ENCODE measurements at places on chromosomes 1 and 21.

GRCh38 chr1:3442901-3443300, 11.6 kb upstream of the ARHGEF16 start:
- no peak for DNase-seq

DNA sequence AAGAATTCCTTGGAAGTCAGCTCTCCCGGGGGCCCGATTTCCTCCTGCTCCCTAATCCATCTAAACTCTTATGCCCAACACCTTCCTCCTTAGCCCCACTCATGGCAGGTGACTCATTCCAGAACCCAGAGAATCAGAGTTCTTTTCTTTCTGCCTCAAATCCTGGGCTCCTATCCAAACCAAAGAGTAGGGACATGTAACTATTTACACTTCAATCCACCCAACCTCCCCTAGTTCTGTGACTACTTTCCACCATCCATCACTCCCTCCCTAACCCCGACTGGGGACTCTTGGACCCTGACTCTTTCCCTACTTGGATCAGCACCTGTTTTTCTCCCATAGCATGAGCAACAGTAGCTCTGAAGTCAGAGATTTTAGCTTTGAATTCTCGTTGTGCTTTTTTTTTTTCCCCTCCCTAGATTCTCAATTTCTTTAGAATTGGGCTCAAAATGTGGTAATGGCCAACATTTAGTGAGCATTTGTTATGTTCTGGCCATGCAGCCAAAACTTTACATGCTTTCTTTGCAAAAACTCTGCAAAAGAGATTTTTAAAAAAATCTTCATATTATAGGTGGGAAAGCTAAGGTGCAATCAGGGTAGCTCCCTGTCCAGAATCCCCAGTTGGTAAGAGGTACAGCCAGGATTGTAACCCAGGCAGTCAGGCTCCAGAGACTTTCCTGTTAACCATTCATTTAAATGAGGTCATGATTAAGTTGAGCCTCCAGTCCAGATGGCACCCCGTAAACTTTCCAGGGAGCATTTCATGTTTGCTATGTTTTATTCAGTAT, 7.5 kb upstream of the CYP4A11 start:
- DNase-seq, result no peak

- DNase-seq, result peak; percentile 1
Observed at GRCh38 chr21:14454016-14455009, 71.4 kb upstream of the HSPA13 start.

GRCh38 chr21:35343046-35343819, 294.1 kb upstream of the RUNX1 start:
- no peak for DNase-seq

DNA sequence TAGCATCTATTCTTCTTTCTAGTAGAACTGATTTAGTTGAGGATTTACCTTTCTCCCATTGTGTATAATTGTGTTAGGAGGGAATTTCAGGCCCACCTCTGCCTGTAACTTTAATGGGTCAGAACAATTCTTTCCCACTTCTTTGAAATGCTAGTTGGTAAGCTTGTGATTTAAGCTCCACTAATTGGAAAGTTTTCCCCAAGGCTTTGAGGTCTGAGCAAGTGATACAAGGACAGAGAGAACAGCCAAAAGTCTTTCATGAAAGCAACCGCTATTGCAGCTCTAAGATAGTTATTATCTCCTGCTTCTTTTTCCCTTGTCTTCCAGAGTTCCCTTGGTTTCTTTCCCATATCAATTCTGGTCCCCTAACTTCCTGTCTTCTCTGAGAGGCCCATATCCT, 38.7 kb upstream of the PDC start:
- DNase-seq, result peak; percentile 48

- DNase-seq, result no peak
Observed at GRCh38 chr1:71371581-71371980, 290.7 kb upstream of the ZRANB2 start.

DNA sequence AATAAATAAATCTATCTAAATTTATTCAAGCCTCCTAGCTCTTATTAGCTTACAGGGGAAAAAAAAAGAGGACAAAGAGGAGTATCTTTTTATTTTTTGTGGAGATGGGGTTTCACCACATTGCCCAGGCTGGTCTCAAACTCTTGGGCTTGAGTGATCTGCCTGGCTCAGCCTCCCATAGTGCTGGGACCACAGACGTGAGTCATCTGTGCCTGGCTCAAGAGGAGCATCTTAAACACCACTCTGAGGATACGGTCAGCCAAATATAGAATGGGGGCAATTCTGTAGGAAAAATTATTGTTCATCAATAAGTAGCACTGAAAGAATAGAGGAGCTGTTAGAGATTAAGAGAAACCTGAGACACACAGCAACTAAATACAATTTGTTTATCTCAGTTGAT, 24.1 kb downstream of the SLC45A3 start:
- DNase-seq, result no peak

- no peak for DNase-seq
Observed at GRCh38 chr1:14301704-14302024, 296.8 kb upstream of the KAZN start.

GRCh38 chr1:17795836-17796645, 40.9 kb downstream of the ACTL8 start:
- DNase-seq, result no peak

- no peak for DNase-seq
Observed at GRCh38 chr21:43908167-43908566, 43.1 kb downstream of the AGPAT3 start.

- DNase-seq, result peak; percentile 33
Observed at GRCh38 chr1:230422221-230422981, 3.7 kb downstream of the PGBD5 start.

DNA sequence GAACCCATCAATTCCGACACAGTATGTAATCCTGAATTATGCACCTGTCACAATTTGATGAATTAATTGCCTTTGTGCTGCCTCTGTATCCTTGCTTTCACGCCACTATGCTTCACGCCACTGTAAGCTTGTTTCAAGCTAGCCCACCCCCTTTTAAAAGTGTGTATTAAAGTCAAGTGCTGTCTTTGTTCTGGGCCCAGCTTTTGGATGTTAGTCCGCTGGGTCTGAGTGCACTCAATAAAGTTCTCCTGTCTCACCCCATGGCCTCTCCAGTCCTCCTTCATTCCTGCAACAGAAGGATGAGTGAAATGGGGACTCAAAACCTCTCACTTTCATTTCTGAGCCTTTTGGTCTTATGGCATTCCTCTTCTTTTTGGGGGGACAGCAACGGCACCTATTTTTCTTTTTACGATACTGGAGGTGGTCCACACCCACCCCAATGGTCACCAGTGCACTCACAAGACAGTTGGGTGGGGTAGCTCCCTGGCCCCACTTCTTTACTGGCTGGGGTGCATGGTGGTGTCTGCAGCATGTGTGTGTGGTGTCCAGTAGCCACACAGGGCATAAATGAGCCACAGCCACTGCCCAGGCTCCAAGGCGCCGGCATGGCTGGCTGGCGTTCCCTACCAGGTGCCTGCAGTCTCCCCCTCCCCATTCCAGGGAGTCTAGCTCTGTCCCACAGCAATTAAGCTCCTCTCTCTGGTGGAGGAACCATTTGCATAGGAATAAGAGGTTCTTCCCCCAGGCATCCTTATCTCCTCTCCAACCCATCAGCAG, 1.8 kb downstream of the THEM4 start:
- DNase-seq, result no peak

DNA sequence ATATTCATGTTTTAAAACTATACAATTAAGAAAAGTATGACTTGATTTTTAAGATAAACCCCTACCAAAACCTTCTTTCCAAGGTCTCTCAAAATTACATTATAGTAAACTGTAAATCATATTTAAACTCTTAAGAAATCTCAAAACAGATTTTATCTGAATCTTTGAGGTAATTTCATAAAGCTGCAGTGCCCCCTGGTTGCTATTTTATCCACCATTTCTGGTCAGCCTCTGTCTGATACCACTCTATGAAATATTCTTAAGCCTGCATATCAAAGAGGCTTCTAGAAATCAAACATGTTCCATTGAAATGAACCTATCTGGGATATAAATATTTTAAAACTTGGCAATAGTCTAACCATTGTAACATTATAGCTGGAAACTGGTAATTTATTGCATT, 317.3 kb downstream of the COL11A1 start:
- DNase-seq, result no peak

DNA sequence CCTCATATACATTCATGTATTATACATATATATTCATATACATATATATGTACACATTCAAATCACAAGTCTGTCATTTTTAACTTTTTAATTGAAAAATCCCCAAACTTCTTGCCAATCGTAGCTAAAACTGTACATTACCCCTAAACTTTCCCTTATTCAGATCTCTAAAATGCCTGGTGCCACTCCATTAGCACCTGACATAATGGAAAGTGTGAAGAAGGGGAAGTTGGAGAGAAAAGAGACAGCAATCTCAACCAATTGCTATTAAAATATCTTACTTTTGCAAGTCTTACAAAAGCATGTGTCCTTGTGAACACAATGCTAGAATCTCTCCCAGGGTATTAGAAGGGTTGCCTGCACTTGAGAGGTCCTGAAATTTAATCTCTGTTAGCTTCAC, 22.7 kb upstream of the PRKACB start:
- DNase-seq, result no peak

- DNase-seq, result no peak
Observed at GRCh38 chr1:26212726-26213125, 21.3 kb upstream of the CEP85 start.

DNA sequence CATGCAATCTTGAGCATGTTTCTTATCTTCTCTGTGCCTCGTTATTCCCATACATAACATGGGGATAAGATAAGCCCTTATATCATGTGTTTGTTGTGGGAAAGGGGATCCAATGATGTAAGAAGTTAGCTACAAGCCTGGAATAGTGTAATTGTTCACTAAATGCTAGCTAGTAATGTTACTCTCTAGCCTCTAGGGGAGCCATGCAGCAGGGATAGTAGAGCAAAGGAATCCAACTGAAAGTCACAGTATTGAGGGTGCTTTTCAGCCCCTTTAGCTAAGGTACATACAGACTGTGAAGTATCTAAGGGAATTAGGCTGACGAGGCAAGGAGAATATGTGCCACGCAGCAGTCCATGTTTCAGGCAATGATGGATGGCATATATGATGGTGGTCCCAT, 46.9 kb downstream of the IL23R start:
- DNase-seq, result peak; percentile 74

DNA sequence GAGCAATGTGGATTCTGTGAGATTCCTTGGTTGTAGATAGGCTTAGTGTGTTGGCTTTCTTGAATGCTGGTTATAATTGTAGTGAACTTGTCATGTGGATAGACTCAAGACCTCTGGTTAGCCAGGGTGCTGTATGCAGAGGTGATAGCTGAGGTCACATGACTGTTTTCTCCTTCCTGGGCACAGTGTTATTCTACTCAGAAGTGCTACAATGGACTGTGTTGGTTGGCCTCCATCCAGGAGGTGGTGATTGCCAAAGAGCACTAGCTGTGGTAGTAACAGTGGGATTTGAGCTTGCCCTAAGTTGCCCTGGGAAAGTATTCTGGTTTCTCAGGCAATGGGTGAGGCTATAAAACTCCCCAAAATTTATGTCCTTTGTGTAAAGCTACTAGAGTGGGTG, 71.6 kb downstream of the SH3BGR start:
- no peak for DNase-seq

GRCh38 chr1:36781098-36781497, 253.2 kb downstream of the GRIK3 start:
- DNase-seq, result no peak

GRCh38 chr1:201083741-201084140, 28.5 kb downstream of the CACNA1S start:
- no peak for DNase-seq

DNA sequence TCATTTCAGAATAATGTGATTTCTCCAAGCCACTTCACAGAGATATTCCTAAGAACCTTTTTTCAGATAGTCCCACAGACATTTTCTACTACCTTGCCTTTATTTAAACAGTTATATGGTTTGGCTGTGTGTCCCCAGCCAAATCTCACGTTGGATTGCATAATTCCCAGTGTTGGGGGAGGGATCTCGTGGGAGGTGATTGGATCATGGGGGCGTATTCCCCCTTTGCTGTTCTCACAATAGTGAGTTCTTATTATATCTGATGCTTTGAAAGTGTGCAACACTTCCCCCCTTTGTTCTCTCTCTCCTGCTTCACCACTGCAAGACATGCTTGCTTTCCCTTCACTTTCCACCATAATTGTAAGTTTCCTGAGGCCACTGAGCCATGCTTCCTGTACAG, 93.6 kb upstream of the ZNF678 start:
- no peak for DNase-seq

GRCh38 chr1:155052439-155053395, 1.6 kb downstream of the ADAM15 start:
- peak; percentile 32 for DNase-seq

GRCh38 chr1:74160046-74160445, 37.9 kb downstream of the LRRIQ3 start:
- no peak for DNase-seq

DNA sequence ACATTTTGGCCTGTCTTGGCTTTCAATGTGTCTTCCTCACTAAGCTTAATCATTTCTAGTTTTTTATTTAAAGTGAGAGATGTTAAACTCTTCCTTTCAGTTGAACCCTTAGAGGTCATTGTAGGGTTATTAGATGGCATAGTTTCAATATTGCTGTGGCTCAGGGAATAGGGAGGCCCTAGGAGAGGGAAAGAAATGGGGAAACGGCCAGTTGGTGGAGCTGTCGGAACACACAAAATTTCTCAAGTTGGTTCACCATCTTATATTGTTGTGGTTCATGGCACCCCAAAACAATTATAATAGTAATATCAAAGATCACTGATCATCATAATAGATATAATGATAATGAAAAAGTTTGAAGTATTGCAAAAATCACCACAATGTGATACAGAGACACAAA, 31.4 kb upstream of the KAZN start:
- peak; percentile 18 for DNase-seq

DNA sequence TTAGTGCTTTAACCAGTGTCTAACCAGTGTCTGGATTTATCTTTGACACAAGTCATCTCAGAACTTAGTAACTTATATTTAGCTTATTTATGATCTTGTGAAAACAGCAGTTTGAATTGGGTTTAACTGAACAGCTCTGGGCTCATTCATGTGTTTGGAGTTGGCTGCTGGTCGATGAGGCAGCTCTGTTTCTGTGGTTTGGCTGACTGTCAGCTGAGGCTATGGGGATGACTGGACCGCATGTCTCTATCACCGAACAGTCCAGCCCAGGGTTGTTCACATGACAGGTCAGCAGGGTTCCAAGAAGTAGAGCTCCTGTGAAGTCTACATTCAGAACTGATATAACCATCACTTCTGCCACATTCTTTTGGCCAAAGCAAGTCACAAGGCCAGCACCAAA, 29.1 kb upstream of the C21orf91 start:
- no peak for DNase-seq

GRCh38 chr1:230391776-230392535, 34.2 kb downstream of the PGBD5 start:
- DNase-seq, result no peak

DNA sequence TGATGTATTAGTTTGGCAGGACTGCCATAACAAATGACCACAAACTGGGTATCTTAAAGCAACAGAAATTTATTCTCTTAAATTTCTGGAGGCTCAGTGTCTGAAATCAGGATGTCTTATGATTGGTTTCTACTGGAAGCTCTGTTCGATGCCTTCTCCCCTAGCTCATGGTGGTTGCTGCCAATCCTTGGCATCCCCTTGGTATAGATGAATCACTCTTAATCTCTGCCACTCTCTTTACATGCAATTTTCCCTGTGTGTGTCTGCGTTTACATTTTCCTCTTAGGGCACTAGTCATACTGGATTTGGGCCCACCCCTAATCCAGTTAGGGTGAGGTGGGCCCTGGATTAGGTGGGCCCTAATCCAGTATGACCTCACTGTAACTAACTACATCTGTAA, 54.7 kb upstream of the MPC2 start:
- DNase-seq, result no peak

GRCh38 chr1:40477678-40478053, 576 bp downstream of the ZFP69 start:
- no peak for DNase-seq

Data from neural progenitor cell (in vitro differentiated cells).